ENCODE measurements at places on chromosomes 11 and 22.

DNA sequence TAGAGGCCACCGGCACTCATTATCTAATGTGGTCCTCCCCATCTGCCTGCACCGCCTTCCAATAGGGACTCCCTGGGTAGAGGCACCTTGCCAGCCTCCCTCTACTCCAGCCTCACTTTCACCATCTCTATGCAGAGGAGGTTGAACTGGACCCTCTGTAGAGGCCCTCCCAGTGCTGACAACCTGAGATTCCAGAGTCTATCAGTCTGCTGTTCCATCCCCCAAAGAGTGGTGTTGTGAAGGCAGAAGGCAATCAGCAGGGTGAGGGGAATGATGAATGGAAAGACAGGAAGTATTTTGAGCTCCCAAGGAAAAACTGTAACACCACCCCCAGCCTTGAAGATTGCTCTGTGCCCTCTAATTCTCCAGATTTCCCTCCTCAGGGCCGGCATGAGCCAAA, 77.9 kb downstream of the THAP12 start:
- DNase-seq: no peak

GRCh38 chr11:35163702-35164496, 24.9 kb downstream of the CD44 start:
- DNase-seq: no peak

DNA sequence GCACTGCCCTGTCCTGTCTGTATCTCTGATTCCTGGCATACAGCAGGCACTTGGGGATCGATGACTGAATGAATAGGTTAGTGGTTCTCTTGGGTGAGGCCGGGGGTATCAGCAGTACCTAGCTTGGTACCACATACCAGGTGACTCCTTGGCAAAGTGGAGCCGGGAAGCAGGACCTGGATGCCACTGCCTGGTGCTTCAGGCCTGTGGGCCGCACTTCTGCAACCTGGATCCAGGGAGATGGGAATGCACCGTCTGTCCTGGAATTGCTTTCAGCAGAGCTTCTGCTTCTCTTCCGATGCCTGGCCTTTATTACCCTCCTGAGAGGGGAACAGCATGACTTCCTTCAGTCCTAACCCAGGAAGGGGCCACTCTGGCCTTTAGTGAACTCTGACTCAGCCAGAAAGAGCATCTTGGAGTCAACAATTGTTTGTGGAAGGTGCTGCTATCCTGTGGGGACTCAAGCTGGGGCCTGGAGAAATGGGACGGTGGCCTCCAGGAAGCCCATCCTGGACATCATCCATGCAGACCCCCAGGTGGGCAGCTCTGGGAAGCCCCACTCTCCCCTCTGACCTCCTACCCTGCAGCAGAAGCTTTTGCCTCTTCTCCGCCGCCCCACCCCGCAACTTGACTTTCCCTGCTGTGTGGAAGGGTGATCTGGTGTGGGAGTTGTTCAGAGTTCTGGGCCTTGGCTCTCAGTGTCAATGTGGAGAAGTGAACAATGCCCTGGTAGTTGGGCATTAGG, 5.1 kb downstream of the CD82 start:
- DNase-seq: no peak

DNA sequence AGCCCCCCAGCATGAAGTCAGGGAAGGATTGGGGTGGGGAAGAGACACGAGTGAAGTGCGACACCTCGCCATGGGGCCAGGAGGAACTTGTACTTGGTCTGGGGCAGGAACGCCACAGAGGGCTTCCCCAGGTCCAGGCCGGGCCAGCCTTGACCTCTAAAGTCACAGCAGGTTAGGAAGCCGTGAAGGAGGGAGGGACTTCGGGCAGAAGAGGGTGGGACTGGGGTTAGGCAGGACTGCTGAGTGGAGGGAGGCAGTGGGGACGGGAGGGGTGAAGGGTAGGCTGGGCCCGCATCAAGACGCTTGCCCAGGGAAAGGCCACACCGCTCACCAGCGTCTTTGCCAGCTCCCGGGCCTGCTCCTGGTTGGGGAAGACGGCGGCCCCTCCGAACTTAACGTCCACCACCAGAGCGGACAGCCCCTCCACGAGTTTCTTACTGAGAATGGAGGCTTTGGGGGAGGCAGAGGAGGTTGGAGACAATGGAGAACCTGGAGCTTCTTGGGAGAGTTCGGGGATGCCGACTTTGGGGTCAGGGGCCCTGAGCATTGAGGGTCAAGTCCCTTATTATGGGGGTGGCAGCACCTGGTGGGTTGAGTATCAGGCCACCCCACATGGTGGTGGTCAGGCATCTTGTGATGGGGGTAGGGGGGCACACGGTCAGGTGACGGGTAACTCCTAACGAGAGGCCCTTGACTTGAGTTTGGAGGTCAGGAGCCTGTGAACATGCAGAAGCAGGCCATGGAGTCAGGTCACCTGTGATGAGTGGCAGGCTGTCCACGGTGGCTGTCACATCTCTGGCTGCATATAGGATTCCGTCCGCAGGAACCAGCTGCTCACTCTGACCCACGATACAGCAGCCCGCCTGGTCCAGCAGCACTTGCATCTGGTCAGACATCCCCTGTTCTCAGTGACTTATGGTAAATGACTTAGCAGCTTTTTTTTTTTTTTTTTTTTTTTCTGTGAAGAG, 1.7 kb upstream of the SCO2 start:
- no peak for DNase-seq

DNA sequence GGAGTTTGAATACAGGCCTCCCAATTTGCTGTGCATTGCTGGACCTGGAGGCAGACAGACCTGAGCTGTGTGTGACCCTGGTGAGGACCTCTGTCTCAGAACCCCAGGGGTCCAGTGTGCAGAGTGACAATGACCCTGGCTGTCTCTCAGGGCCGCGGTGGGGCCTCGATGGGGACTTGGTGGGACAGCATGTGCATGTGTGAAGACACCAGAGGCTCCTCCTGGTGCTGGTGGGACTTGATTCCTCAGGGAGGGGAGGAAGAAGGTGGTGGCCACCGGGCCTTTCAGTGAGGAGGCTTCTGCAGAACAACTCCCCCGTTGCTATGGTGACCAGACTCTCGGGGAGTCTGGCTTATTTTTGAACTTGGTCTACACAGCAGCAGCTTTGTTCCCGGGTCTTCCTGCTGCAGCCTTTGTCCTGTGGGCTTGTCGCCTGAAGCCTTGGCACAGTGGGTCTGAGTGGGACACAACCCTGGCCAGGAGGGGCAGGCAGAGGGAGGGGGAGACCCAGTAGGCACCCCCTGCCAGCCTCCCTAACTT, 35.3 kb downstream of the MCM5 start:
- no peak for DNase-seq

- DNase-seq: no peak
These were observed 59.1 kb downstream of the CLMP start for GRCh38 chr11:123135863-123136446.

DNA sequence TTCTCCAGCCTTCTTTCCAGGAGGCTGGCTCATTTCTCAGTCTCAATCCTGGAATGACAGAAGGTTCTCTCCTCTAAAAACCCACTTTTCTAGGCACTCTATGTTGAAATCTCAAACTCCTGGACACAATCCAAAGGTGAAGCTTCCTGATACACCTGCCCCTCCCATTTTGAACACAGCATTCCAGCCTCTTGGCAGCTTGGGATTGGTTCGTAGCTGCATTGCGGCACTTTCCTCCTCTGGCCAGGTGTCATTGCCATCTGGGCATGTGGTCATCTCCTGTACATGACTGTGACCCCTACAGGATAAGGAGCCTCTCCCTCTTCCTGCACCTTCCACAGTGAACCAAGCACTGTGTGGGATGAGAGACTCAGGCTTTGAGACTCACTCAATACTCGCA, 230.2 kb upstream of the B3GAT1 start:
- DNase-seq: no peak

- peak; percentile 77 for DNase-seq
These were observed 15.6 kb upstream of the INCENP start for GRCh38 chr11:62108017-62108750.

DNA sequence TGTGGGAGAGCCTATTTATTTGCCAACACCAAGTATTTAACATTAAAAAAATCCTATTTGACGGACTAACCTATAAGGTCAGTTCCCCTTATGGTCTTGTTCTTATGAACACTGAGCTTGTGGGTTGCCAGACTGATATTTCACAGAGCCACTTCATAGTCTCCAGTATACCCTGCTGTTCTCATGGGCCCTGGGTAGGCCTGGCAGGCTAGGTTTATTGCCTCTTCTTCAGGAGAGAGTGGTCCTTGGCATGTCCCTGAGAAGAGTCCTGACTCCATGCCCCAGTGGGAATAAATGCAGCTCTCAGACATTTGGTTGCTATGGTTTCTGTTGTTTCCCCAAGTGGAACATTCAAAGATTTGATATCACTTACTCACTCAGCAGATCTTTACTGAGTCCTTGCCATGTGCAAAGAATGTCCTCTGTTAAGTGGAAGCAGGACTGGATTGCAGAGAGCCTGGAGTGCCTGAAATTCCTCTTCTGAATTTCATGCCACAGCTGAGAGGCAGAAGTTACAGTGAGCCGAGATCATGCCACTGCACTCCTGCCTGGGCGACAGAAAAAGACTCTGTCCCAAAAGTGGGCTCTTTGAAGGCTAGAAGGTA, 15.7 kb downstream of the SLC5A1 start:
- no peak for DNase-seq

GRCh38 chr11:123321636-123322035, 108.4 kb upstream of the GRAMD1B start:
- DNase-seq: no peak

- no peak for DNase-seq
These were observed 40.6 kb downstream of the RELT start for GRCh38 chr11:73416786-73417185.

GRCh38 chr11:129435499-129436245, 60.0 kb downstream of the BARX2 start:
- DNase-seq: no peak

- no peak for DNase-seq
These were observed 57.0 kb downstream of the CELSR1 start for GRCh38 chr22:46480396-46480795.

GRCh38 chr11:44306918-44307244, 3.1 kb downstream of the ALX4 start:
- no peak for DNase-seq

DNA sequence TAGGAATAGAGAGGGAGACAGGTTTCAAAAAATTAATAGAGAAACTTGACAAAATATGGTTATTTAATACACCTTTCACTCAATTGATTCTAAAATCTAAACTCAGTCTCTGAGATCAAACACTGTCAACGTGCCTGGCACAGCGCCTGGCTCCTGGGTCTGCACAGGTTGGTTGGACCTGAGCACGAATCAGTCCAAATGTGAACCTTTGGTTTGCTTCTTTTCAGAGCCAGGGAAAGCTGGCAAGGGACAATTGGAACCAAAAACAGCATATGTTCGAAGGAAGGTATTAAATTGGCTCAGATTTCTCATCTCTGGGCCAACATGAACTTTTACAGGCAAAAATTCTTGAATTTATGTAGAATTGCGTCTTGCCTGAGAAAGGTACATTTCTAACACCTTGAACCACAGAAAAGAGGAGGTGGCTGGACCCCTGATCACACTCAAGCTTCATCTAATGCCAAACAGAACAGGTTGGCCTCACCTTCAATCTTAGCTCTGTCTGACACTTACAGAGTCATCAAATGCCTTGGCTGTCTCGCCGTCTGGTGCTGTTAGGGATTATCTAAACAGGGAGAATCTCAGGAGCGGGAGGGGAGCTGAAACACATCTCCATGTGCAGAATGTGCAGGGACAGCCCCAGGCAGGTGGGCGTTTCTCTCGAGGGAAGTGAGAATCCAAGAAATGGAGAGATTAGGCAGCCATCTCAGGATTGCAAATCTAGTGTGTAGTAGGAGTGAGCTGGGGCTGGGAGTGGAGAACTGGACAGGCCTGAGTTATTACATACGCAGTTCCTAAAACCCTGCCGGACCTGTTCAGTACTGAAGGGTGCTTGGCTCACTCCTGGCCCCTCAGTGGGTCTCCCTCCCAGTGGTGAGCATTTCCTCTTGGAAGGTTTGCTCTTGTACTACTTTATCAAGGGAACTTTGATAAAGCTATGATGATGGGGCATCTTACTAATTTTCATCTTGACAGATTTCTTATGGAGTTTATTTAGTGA, 442.2 kb upstream of the B3GAT1 start:
- peak; percentile 81 for DNase-seq

DNA sequence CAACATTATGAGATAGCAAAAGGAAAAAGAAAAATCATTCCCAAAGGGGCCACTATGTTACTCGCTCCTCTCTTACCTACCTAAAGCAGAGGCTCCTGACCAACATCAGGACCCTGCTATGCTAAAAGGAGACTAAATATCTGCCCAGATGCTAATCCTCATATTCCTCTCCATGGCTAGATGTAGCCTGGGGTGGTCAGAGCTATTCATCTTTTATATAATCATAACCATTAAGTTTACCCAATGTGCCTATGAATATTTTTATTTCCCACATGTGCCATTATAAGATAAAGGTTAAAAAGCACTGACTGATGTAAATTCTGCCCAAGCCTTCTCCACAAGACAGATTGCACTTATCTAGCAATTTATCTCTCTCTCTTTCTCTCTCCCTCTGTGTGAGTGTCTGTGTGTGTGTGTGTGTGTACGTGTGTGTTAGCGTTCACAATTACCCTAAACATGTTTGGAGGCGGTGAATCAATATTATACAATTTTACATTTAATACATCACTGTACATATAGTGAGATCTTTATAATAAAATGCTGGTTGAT, 41.2 kb upstream of the ANO5 start:
- no peak for DNase-seq

DNA sequence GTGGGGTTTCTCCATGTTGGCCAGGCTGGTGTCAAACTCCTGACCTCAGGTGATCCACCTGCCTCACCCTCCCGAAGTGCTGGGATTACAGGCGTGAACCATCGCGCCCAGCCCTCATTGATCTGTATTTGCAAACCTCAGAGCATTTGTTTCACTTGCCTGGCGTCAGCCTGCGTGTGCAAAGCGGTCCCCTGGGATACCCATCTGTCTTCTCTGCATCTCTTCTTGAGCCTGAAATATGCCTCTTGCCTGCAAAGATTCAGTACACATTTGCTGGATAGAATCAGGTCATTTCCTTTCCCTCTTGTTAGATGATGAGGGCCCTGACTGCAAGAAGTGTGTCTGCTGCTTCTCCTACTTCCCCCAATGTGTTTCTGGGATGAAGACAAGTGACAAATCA, 1291.0 kb downstream of the TBC1D22A start:
- no peak for DNase-seq

- DNase-seq: no peak
These were observed 228.9 kb upstream of the SORL1-AS1 start for GRCh38 chr11:121681550-121682268.

DNA sequence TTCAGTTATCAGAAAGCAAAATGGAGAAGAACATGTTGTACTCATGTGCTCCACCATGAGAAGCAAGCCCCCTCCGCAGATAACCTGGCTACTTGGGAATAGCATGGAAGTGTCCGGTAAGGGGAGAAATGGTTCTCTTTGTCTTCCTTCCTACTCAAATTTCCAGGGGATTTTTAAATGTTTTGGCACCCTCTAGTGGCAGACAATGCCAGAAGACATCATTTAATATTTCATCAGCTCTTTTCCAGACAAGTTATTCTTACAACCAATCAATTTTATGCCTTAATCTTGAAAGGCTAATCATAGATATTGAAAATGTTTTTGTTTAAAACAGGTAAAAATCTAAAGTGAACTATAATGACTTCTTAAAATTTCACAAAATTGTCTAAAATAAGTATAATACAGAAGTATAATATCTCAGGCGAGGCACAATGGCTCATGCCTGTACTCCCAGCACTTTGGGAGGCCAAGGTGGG, 15.7 kb downstream of the CRTAM start:
- peak; percentile 89 for DNase-seq

GRCh38 chr11:66847461-66848232, 4.4 kb downstream of the RCE1 start:
- DNase-seq: no peak

GRCh38 chr11:8342821-8343681, 79.4 kb upstream of the LMO1 start:
- no peak for DNase-seq
